Left lung (tissue), 14 donors: ENCODE measurements at places on chromosomes 1 and 21. TPM values are rescaled to one million over a fixed set of nuclear protein-coding genes. Genes with fewer than 3 reads are reported as not detected.

PTGFR gene
- polyA plus RNA-seq = 0.10 TPM

GJA4 gene
- polyA plus RNA-seq = 26.3 TPM

CIART gene
- polyA plus RNA-seq = 11.9 TPM

COL8A2 gene
- polyA plus RNA-seq = 0.93 TPM

CLCNKB gene
- 5.5 TPM for polyA plus RNA-seq

HSPG2 gene
- 218 TPM for polyA plus RNA-seq

SPATA45 gene
- polyA plus RNA-seq = 0.34 TPM

ATP5PF gene
- 146 TPM for polyA plus RNA-seq

AVPR1B gene
- polyA plus RNA-seq = not detected

DYNLT5 gene
- polyA plus RNA-seq = 10.6 TPM

TMEM82 gene
- not detected for polyA plus RNA-seq

GFI1 gene
- 0.47 TPM for polyA plus RNA-seq

DCST1 gene
- 0.81 TPM for polyA plus RNA-seq

FCRLA gene
- polyA plus RNA-seq = 0.41 TPM

EVA1B gene
- polyA plus RNA-seq = 46.8 TPM

DIRAS3 gene
- polyA plus RNA-seq = 2.4 TPM

NGF gene
- polyA plus RNA-seq = 0.72 TPM

ADIPOR1 gene
- 72.0 TPM for polyA plus RNA-seq

LMX1A gene
- not detected for polyA plus RNA-seq

NEXN gene
- polyA plus RNA-seq = 35.4 TPM

DMRTA2 gene
- not detected for polyA plus RNA-seq

LRRIQ3 gene
- polyA plus RNA-seq = 1.1 TPM

PRAMEF2 gene
- not detected for polyA plus RNA-seq

LCE3E gene
- polyA plus RNA-seq = not detected

IFFO2 gene
- polyA plus RNA-seq = 21.7 TPM

HRNR gene
- 0.24 TPM for polyA plus RNA-seq

CDCP2 gene
- 0.18 TPM for polyA plus RNA-seq

KRTAP12-2 gene
- polyA plus RNA-seq = not detected

AADACL3 gene
- not detected for polyA plus RNA-seq

DNAH14 gene
- 19.9 TPM for polyA plus RNA-seq

WNT4 gene
- polyA plus RNA-seq = 2.8 TPM

SLC45A3 gene
- polyA plus RNA-seq = 10.7 TPM

SLC35D1 gene
- 9.2 TPM for polyA plus RNA-seq

AQP10 gene
- 0.13 TPM for polyA plus RNA-seq

TPTE gene
- polyA plus RNA-seq = 0.10 TPM

CACNA1E gene
- 0.17 TPM for polyA plus RNA-seq

FCRL1 gene
- 0.14 TPM for polyA plus RNA-seq

IGSF21 gene
- 0.14 TPM for polyA plus RNA-seq

CD101 gene
- 1.7 TPM for polyA plus RNA-seq

IL19 gene
- polyA plus RNA-seq = not detected

S100A11 gene
- polyA plus RNA-seq = 223 TPM

SPATA21 gene
- 0.46 TPM for polyA plus RNA-seq

MPL gene
- 1.4 TPM for polyA plus RNA-seq

NUF2 gene
- 20.7 TPM for polyA plus RNA-seq

BNIPL gene
- polyA plus RNA-seq = 9.7 TPM

DNASE2B gene
- polyA plus RNA-seq = 0.13 TPM
